GM13976 (cell line): ENCODE measurements at places on chromosomes 12 and 14.

DNA sequence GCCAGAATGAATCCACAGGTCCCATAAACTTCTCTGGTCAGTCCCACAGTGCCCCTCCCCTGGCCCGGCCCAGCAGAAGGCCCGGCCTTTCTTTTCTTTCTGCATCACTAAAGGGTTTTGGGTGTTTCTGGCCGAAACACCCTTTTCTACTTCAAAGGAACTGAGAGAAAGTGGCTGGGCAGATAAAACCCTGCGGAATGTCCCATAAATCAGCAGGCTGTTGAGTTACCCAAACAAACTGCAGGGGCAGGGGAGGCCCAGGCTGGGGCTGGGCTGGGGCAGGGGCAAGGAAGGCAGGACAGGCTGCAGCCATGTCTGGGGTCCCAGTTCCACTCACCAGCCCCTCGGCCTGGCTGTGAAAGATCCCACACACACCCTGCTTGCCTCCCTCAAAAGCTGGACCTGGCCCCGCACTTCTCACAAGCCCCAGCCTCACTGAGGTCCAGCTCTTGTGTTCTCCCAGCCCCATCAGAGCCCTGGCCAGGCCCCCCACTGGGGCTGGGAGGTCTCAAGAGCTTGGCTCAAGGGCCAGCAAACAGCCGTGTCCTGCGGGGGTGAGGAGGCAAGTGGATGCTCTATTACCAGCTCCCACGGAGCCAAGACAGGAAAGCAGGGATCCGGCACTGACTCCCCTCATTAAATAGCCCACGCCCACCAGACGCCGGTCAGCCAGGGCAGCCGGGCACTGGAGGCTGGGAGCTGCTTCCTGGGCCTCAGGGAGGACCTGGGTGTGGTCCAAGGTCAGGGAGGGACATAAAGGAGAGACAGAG, 41.9 kb downstream of the CCNK start:
- no peak for DNase-seq

GRCh38 chr12:110896559-110896958, 23.8 kb downstream of the MYL2 start:
- no peak for DNase-seq

DNA sequence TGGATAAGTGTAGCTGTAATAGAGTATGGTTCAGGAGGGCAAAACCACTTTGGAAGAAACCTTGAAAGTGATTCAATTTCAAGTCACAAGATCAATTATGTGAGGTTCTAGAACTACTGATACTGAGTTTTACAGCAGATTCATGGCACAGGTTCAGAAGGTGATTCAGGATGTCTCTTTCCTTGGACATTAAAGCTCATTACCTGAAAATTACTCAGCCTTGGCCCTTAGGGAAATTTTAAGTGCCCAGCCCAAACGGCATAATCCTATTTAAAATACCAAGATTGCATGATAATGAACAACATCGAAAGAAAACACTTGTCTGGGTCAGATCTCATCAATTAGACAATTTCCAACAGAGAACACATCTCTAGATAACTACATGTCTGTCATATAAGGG, 70.2 kb upstream of the SLC38A2 start:
- no peak for DNase-seq

DNA sequence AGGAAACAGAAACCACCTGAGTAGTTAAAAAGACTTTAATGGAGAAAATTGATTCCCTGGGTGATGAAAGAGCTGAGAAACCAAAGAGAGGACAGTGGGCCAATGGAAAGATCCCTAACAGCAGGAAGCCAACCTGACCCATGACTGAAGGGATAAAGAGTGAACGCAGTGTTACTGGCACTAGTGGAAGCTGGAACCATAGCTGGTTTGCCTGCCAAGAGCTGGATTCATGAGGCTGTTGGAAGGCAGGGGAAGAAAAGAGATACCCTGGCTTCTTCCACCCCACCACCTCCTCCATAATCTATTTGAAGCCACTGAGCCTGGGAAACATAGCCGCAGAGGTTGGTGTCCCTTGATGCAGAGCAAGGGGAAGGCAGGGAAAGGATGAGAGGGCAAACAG, 125.5 kb upstream of the PRKD1 start:
- DNase-seq = no peak

DNA sequence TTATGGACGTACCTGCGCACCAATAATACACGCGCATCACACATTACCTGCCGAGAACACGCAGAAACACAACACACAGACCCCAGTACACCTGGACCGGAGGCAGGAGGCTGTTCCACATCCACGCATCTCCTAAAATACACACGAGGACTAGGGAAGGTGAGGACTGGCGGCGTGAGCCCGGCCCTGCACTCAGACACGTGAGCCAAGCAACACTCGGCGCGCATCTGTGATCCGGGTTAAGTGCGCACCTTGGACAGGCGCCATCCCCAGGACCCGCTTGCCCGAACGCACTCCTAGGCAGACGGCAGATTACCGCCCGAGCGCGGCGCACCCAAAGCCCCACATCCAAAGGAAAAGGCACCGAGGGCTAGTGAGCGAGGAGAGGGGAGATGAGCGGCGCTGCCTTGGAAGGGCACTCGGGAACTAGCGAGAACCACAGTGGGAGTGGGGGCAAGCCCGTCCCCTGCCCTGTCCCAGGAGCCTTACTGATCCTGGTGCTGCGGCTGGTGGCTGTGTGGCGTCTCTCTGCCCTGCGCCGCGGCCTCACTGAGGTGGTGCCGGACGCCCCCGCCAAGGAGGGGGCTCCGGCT, 417 bp downstream of the GLS2 start:
- DNase-seq = peak; percentile 51
